ENCODE measurements at places on chromosomes 1 and 21.

- DNase-seq: no peak
Measured at GRCh38 chr1:47692196-47692595, 254.4 kb downstream of the FOXD2 start.

- peak; percentile 40 for DNase-seq
Measured at GRCh38 chr1:204723131-204723787, 37.7 kb upstream of the LRRN2 start.

DNA sequence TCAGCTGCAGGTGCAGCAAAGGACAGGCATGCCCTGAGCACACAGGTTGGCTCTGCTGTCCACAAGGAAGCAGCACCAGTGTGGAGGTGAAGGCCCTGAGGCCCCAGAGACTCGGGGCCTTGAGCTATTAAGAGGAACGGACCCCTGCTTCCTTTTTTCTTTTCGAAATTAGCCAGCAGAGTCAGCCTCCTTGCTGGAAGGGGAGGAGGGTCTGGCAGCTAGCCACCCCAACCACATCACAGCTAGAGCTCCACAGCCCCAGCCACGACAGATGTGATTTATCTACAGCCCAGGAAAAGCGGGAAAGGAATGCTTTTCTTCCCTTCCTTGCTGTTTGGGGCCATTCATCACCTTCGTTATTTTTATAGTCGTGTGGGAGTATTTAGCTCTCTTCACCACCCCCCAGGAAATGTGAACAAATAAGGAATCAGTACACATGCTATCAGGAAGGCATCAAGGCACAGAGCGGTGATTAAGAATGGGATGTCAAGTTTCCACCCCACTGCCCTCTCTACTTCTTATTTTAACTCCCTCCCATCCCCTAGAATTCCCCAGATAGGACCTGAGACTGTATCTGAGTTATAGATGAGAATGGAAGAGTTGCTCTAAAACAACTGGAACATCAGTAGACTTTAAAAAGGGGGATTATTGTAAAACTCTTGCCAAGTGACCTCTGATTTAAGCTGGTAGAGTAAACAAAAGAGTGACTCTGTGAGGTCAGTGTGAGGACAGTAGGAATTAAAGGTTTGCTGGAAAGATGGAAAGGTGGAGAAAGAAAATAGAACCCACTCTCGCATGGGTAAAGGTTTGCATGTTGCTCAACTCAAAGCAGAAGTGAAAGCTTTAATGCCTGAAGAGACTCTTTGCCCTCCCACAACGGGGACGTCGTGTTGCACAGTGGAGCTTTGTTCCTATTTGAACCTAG lies 224.7 kb upstream of the GJB5 start:
- no peak for DNase-seq

GRCh38 chr1:190138266-190138665 lies 339.4 kb downstream of the BRINP3 start:
- no peak for DNase-seq

DNA sequence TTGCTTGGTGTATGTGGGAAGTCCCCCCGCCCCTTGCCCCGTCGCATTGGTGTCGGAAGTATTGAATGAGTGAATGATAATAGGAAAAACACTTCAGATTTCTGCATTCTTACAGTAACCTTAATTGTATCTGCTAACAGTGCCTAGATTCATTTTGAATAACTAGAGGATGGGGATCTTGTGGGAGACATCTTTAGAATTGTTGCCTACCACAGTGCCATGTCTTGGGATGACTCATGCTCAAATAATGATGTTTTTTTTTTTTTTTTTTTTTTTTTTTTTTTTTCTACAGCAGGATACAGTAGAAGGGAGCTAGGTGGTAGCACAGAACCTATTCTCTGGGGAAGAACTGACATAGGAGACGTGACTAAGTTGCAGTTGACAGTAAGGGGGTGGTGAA lies 237.9 kb downstream of the USP25 start:
- DNase-seq: no peak

GRCh38 chr1:152699746-152700145 lies 1.6 kb downstream of the LCE2A start:
- DNase-seq: no peak

GRCh38 chr1:204278251-204278650 lies 64.5 kb upstream of the GOLT1A start:
- no peak for DNase-seq

DNA sequence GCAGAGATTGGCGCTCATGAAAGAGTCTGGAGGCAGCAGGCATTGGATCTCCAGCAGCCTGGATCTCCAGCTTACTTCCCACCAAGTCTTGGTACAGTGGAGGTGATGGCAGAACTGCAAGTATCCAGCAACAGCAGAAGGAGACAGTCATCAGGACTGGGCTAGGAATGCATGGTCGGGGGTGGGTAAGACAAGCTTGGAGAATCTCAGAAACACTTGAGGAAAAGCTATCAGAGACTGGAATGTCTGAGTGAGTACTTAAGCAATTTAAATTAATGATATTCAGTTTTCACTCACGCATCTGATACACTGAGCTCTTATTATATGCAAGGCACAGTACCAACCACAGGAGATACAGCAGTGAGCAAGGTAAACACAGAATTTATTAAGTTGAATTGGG lies 9.8 kb downstream of the TMEM35B start:
- DNase-seq: no peak

- no peak for DNase-seq
Measured at GRCh38 chr21:45941338-45941710, 40.2 kb upstream of the COL6A1 start.

DNA sequence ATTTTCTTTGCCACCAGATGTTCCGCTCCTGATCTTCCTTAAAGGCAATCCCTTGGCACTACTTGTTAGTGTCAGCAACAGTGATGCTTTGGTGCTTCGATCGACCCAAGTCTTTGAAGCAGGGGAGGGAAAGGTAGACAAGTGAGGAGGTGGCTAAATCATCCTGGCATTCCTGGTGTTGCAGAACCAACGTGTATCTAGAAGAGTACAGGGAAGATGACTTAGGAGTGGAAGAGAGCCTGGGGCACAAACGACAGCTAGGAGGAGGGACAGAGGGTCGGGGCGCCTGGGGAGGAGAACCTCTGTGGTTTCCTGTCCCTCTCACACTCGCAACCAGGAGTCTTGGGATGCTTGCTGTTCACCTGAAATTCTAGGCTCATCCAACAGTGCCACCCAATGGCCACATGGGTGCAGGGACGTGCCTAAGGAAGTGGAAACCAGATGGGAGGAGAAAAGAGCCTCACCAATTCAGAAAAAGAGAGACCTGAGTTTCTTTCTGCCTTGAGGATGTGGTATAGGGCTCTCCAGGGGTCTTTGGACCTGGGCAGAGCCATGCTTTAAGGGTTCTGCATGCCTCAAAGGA lies 9.5 kb upstream of the KCNA2 start:
- DNase-seq: peak; percentile 89

DNA sequence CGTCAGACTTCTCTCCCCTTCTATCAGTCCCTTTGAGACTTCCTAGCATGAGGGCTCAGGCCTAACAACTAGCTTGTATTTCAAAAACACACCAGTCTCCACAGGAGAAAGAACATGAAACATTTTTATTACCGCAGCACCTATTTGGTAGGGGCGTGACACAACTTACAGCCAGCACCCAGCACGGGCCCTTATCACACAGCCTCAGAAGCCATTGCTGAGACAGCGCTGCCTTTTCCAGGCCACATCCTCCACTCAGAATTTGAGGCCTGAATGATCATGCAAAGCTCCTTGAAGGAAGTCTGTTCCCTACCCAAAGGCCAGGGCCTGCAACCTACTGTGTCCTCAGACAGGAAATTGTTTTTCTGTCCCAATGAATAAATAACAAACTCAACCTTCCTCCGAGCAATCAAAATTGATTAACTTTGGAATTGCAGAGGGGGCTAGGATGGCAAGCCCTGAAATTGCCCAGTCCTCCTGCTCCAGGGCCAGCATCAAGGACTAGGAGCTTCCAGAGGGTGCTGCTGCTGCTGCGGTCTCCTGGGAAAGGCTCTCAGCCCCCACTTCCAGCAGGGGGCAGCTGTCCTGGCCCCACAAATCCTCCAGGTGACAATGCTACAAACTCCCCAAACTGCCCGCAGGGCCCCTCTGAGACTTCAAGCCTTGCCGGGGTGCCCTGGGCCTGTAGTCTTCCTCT lies 94.3 kb upstream of the GALNT2 start:
- DNase-seq: no peak

DNA sequence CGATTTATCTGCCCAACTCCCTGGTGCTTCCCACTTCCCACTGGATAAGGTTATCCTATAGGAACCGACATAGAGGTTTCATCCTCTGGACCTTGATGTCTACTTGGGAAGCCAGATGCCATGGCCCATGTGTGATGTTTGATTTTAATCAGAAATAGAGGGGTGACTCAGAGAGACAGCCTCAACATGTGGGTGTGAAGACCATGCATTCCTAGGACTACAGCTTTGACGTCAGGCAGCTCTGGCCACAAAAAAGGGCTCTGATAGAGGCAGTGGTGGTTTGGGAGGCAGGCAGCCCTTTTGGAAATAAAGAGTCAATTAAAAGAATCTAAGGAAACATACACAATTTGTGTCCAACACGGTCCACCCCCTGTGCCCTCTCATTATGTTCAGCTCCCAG lies 5.2 kb upstream of the SH2D2A start:
- DNase-seq: no peak

DNA sequence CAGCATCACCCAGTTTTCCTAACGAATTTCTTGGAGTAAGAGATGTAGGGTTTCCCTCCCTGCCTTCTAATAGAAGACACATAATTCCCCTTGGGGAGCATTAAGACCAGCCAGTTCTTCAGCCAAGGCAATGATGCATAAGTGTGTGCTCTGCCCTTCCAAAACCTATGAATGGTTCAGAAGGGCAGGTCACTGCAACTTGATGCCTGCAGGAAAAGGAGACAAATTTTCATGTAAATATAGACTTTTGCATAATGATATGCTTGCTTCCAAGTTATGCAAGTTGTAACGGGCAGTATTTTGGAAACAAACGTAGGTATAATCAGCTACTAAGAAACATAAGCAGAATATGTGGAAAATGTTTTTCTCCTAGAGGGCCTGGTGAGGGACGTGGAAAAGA lies 31.6 kb downstream of the PTGS2 start:
- no peak for DNase-seq

DNA sequence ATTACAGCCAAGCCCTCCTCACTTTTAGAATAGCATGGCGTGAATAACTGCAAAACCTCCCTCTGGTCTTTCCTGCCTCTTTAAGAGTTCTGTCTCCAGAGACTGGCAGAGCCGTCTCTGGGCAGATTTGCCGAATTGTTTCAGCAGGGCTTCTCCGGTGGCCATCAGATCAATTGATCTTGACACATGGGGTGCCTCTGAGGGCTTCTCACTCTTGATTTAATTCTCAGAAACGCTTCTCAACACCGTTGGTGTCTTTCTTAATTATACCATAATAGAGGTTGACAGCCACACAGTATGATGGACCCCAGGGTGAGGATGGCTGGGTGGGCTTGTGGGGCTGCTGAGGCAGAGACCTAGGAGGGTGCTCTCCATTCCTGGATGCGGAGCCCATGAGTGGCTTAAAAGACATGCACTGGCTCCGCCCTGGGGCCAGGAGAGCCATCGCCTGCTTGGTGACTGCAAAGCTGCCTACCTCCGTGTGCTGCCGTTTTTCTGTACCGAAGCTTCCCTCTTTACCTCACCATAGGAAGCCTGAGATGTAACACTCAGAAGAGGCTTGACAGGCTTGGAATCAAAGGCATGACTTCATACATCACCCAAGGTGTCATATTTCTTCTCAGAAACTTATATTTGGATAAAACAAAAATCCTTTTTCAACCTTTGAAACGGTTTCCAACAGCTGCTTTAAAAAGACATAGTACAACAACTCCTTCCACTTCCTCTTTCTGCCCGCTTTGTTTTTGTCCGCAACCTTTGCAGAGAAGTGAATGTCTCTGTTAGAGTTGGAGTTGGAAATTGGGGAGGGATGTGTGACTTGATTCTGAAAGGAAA lies 82.9 kb downstream of the GALNT2 start:
- no peak for DNase-seq

GRCh38 chr1:170067253-170067819 lies 7.2 kb downstream of the KIFAP3 start:
- no peak for DNase-seq

- DNase-seq: no peak
Measured at GRCh38 chr1:225437710-225438437, 10.0 kb upstream of the LBR start.

DNA sequence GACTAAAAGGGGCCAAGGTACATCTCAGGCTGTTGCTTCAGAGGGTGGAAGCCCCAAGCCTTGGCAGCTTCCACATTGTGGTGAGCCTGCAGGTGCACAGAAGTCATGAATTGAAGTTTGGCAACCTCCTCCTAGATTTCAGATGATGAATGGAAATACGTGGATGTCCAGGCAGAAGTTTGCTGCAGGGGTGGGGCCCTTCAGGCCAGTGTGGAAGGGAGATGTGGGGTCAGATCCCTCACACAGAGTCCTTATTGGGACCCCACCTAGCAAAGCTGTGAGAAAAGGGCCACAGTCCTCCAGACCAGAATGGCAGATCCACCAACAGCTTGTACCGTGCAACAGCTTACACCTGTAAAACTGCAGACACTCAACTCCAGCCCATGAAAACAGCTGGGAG lies 67.4 kb upstream of the PTGS2 start:
- no peak for DNase-seq

GRCh38 chr1:173470608-173471007 lies 6.5 kb upstream of the PRDX6 start:
- no peak for DNase-seq

DNA sequence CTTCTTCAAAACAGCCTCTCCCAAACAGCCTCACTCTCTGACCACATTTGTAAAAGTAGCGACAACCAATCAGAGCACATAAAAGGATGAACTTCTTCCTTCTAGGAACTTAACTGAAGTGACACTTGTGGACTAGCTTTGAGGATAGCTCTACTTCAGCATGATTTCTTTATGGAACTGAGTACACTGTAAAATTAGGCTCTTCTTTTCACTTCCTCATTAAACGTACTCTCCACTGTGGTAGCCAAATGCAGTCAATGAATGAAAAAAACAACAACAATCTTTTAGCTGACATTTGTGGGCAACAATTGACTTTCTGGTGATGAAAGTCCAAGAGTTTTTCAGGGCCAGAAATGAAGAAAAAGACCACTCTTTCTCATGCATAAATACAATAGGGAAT lies 9.6 kb downstream of the LRRC53 start:
- DNase-seq: no peak

GRCh38 chr1:188350104-188350503 lies 1521.4 kb downstream of the PLA2G4A start:
- no peak for DNase-seq

DNA sequence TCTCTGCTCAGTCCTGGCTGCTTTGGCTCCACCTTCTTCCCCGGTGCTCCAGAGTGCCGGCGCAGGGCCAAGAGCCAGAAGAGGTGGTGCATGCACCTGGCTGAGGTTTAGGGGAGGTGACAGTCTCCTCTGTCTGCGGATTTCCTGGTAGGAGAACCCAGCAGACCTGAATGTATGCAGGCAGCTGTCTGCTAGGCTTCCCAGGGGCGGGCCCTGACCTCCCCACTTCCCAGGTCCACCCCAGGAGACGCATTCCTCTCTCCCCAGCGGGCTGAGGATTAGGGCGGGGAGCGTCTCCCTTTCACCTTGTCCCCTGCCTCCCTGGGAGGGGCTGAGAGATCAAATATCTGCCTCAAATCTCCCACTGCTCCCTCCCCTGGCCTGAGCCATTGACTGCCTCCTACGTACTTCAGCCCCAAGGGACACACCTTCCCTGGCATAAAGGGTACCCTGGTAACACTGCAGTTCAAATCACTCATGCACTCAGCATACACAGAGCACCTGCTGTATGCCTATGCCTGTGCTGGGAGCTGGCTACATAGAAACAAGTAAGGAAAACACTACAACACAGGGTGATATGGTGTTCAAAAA lies 27.5 kb downstream of the DMBX1 start:
- DNase-seq: no peak

GRCh38 chr1:221435504-221435904 lies 306.4 kb downstream of the DUSP10 start:
- DNase-seq: no peak

- DNase-seq: no peak
Measured at GRCh38 chr1:34984435-34984792, 733 bp downstream of the TMEM35B start.

Measured in hypothalamus (tissue), 51 donors.